Left renal pelvis (tissue), 4 donors: ENCODE measurements at places on chromosomes 1 and 21.

DNA sequence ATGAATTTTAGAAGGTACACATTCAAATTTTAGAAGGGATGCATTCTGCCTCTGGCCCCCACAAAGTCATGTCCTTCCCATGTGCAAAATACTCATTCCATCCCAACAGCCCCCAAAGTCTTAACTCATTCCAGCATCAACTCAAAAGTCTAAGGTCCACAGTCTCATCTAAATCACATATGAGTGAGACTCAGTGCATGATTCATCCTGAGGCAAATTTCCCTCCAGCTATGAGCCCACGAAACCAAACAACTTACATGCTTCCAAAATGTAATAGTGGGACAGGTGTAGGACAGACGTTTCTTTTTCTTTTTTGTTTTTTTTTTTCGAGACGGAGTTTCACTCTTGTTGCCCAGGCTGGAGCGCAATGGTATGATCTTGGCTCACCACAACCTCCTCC lies 12.5 kb upstream of the WNT2B start:
- DNase-seq = no peak

DNA sequence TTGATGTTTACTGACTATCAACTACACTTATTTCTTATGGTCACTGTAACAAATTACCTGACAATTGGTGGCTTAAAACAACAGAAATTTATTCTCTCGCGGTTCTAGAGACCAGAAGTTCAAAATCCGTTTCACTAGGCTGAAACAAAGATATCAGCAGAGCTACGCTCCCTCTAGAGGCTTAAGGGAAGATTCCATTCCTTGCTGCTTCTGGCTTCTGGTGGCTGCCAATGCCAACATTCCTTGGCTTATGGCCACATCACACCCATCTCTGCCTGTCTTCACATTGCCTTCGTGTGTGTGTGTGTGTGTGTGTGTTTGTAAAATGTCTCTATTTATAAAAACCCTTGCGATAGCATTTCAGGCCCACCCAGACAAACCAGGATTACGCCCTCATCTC lies 66.4 kb downstream of the LMX1A start:
- no peak for DNase-seq

DNA sequence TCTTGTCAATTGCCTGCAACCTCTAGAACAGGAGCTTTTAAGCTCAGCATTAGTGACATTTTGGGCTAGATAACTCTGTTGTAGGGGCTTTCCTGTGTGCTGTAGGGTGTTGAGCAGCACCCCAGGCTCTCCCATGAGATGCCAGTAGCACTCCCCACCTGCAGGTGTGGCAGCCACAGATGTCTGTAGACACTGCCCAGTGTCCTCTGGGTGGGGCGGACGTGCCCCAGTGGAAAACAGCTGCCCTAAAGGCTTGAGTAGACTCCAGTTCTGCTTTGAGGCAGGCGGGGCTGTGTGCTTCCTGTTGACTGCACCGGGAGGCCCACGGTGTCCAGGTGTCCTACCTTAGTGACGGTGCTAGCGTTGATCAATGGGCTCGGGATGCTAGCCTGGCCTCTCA lies 16.9 kb upstream of the PWP2 start:
- DNase-seq = no peak

DNA sequence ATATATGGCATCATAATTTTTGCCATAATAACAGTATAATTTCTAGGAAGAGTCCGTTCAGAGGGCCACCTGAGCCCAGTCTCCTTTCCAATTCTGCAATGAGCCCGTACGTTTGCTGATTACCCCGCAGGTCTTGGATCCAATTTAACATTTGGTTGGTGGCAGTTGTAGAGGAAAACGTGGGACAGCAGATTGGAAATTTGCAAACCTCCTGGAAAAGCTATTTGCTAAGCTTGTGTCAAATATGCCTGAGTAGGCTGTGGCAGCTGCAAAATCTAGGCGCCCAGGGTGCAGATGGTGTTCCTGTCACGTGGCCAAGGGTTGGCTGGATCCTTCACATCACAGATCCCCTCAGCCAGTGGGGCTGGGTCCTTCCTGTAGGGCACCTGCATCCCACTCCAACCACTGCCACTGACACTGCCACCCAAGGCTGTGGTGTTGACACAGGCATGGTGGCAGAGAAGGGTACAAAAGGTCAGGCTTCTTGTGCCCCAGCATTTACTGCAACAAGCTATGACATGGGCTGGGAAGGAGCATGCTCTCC lies 174.8 kb upstream of the SYT6 start:
- no peak for DNase-seq

GRCh38 chr1:115880981-115881672 lies 40.2 kb upstream of the NHLH2 start:
- DNase-seq = no peak

DNA sequence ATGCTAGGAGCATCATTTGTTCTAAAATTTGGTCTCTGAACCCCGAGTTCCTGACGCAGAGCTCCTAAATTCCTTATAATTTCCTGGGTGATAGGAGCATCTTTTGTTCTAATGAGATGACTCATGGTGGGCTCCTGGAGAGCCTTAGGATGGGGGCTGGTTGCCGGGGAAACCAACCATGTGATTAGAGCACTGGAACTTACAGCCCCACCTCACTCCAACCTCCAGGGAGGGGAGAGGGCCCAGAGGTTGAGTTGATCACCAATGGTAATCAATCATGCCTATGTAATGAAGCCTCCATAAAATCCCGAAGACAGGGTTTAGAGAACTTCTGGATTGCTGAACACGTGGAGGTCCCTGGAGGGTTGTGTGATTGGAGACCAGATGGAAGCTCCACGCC lies 7.7 kb downstream of the SHISAL2A start:
- no peak for DNase-seq

GRCh38 chr1:32817815-32818786 lies 648 bp downstream of the S100PBP start:
- peak; percentile 61 for DNase-seq

GRCh38 chr1:234916840-234917239 lies 211.8 kb downstream of the TOMM20 start:
- no peak for DNase-seq

- DNase-seq = peak; percentile 53
Observed at GRCh38 chr1:84936116-84936810, 43.3 kb upstream of the LPAR3 start.

GRCh38 chr21:38389896-38390295 lies 108.4 kb downstream of the ERG start:
- DNase-seq = no peak

GRCh38 chr1:20588634-20589225 lies at the start of gene CDA:
TSS of gene CDA (plus strand) at chr1:20589097. CDS start at chr1:20589130, 33 bp downstream.
- no peak for DNase-seq

DNA sequence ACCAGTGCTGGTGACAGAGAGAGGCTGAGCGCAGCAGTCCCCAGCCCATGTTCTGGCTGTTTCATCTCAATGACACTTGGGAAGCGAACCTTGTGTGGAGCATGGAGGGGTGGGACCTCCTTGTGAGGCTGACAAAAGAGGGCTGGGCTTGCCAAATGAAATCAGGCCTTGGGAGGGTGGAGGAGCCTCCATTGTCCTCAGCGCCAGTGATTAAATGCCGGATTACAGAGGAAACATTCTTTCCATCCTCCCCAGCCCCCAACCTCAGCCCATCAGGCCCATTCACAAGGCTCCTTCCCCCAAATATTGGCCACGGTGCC lies 63.3 kb upstream of the PAXBP1 start:
- DNase-seq = no peak

DNA sequence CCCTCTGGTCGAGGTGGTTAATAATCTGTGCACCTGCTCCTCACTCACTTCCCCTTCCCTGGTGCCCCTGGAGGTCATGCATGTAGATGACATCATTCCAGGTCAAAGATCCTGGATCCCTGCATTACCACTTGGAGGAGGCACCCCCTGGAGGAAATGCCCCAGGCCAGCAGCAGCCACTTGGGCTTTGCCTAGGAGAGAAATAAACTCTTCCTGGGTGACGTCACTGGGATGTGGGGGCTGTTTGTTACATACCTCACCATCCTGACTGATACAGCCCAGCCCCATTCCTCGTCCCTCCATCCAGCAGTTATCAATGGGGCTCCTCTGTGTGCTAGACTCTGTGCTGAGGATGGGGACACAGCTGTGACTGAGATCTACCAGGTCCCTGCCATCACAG lies 433.6 kb downstream of the PTPRU start:
- DNase-seq = no peak

DNA sequence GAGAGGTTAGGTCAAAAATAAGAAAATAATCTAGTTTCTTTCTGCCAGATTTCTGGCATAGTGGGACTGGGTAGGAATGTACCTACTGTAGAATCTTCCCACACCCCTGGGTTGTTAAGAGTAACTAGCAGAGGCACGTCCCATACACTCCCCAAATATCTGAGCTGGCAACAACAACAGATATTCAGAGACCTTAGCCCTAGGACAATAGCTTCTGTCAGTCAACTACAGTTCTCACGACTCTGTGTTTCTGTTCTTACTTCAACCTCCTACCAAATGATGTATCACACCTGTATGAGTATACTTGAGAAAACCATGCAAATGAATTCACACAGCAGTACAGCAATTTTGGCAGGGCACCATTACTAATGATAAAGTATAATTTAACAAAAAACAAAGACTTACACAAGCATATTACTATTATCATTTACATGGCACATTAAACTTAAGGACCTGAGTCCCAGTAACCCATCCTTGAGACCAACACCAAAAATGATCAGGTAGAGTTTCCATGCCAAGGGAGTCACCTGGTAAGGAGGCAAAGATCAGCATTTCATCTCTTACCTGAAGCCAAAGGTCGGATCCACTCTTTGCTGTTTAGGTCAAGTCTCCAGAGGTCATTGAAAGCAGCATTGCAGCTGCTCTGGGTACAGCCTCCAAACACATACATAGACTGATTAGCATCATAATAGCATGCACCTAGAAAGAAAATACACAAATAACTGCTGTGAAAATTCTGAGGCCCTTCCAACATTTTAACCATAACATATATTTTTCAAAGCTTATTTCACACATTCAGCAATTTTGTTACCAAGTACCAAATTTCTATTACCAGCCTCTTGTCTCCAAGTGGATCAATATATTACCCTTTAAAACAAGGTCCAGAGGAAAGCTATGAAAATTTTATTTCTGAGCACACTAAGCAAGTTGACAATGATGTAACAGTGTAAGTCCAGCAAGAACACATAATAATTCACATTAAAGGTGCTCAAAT lies 57.5 kb upstream of the CPLANE2 start:
- DNase-seq = no peak

GRCh38 chr21:16071092-16071491 lies 341.3 kb downstream of the USP25 start:
- no peak for DNase-seq

DNA sequence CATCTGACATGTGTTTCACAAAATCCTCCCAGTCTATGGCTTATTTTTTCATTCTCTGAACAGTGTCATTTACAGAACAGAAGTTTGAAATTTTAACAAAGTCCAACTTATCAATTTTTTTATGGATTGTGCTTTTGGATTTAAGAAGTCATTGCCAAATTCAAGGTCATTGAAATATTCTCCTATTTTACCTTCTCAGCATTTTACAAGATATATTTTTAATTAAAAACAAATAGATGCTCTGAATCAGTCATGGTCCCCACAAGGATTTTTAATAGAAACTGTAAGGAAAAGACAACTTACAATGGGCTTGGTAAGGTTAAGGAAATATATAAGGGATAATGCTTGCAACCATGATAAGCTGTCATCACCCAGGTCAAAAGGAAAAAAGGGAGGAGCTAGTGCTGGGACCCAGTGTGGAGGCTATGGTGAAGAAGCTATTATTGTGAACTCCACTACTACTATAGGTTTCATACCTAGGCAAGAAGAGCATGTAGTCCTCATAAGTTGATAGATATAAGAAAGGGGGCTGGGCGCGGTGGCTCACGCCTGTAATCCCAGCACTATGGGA lies 144.5 kb upstream of the KCNJ15 start:
- DNase-seq = no peak

GRCh38 chr1:91026777-91027176 lies 4.9 kb upstream of the ZNF644 start:
- no peak for DNase-seq

GRCh38 chr1:116405241-116406135 lies 32.4 kb downstream of the ATP1A1 start:
- no peak for DNase-seq

GRCh38 chr1:62295921-62296491 lies 23.2 kb downstream of the KANK4 start:
- no peak for DNase-seq

- DNase-seq = no peak
Observed at GRCh38 chr1:1963570-1963969, 40.0 kb downstream of the CFAP74 start.

- DNase-seq = no peak
Observed at GRCh38 chr1:85838238-85838637, 130.0 kb upstream of the ZNHIT6 start.

DNA sequence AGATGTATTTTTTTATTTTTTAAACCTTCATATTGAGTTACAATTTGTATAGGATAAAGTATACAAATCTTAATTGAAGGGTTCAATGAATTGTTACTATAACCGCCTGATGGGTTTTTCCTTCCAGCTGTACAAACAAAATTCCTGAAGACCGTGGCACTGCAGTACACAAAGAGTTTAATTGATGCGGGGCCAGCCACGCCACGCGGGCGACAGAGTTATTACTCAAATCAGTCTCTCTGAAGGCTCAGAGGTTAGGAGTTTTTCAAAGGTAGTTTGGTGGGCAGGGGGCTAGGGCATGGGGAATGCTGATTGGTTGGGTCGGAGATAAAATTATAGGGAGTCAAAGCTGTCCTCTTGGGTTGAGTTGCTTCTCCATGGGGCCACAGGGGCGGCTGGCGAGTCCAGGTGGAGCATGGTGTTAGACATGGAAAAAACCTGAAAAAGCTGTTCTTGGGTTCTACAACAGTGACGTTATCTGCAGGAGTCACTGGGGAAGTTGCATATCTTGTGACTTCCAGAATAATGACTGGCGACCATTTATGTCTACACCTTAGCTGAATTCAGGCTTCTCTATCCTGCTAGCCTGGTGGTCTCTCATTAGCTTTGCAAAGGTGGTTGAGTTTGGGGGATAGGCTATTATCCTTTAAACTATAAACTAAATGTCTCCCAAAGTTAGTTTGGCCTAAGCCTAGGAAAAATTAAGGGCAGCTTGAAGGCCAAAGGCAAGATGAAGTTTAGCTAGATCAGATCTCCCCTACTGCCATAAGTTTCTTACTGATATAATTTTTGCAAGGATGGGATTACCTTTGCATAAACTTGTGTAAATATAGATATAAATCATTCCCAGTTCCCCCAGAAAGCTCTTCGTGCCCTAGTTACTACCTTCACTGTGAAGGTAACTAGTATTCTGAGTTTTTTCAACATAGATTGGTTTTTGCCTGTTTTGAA lies 13.0 kb upstream of the TMEM9 start:
- no peak for DNase-seq
